NCI-H2171 (cell line): ENCODE measurements at places on chromosomes 16 and 17.

GRCh38 chr16:1072526-1073261 is at the start of gene SSTR5:
Gene SSTR5, plus strand, starts transcription at chr16:1072747. Its CDS starts 6,122 bp downstream, at chr16:1078869.
- DNase-seq, result no peak

GRCh38 chr16:28873543-28874201 is 4.6 kb upstream of the ATP2A1 start:
- no peak for DNase-seq

GRCh38 chr16:65176603-65177002 is 54.7 kb upstream of the CDH11 start:
- DNase-seq, result no peak

DNA sequence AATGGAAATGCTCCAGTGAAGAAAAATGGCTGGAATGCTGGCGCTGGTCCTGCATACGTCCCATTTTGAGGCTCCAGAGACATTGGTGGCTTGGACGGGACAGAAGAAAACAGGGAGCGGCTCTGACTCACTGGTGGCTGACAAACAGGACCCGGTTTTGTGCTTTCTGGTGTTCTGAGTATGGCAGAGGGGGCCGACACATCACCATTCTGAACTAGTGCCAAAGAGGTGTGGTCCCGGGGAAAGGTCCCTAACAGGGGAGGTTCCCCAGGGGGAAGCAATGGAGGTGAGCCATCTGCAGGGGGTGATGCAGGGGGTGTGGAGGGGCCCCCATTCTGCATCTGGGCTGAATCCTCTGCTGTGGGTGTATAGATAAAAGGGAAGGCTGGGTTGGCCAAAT is 8.3 kb downstream of the ANKRD40 start:
- no peak for DNase-seq

- DNase-seq, result no peak
These were observed 939 bp downstream of the CORO6 start for GRCh38 chr17:29621751-29622194.

GRCh38 chr16:89958068-89958467 is 9.5 kb downstream of the DEF8 start:
- DNase-seq, result no peak

DNA sequence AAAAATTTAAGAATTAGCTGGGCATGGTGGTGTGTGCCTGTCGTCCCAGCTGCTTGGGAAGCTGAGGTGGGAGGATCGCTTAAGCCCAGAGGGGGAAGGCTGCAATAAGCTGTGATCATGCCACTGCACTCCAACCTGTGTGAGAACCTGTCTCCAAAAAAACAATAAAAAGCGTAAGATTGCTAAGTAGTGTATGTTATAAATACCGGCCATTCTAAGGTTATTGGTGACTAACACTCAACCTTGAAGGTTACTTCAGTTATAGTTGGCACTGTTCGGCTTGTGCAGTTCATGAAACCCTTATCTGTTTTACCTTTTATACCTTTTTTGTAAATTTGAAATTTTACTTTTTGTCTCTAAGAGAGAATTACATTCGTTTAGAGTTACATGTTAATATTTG is 44.0 kb downstream of the PAFAH1B1 start:
- no peak for DNase-seq

- DNase-seq, result no peak
These were observed 90.7 kb downstream of the TIMM22 start for GRCh38 chr17:1087381-1088241.

GRCh38 chr16:24523569-24523968 is 15.8 kb upstream of the RBBP6 start:
- no peak for DNase-seq

DNA sequence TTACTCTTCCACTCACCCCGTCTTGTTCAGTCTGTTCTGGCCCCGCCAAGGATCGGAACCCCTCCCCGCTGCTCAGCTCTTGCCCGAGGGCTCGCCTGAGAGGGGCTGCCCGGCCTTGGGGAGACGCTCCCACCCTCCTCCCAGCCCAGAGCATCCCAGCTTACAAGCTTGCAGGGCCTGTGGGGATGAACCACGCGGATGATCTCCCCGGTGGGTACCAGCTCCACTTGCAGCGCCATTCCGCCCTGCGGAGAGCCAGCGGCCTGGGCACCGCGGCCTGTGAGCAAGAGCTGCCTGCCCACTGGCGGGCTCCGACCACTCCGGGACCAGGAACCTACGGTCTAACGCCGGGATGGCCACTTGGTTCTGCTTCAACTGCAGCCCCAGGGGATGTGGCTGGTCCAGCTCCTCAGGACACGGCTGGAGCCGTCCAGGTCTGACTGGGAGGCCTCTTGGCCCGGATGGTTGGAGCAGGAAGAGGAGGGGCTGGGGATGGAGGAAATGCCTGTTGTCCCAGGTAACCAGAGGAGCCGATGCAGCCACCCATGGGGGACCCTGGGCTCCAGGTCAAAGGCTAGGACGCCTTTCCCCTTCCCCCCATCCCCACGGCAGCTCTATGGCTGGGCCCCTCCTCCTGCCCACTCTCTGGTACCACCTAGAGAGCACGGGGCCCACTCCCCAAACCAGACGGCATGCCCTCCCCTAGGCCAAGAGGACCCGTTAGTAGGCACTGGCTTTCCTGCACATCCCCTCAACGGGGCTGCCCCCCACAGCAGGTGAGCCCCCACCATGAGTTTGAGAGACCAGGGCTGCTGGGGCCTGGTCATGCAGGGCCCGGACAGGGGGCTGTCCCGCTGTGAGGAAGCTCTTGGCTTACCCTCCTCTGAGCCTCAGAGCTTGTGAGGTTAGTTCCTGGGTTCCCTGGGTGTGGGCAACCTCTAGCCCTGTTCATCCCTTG is at the start of gene MYO1C:
TSS of gene MYO1C (minus strand) at position 438 of the 958 bp plus-strand sequence. CDS start at position 239, 199 bp downstream.
- no peak for DNase-seq

DNA sequence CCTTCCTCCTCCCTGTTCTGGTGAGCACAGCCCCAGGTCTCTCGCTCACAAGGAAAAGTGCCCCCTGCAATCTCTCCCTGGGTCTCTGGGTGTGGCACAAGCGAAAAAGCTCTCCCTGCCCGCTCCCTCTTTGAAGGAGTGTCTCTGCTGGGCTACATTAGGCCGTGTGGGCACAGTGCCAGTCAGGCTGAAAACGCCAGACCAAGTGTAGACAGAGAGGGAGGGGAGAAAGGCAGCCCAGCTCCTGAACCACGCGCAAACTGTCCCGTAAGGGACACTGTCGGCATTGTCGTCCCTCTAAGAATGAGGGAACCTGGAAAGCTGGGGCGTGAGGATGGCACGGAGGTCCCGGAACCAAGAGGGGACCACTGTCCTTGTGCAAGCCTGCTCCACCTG is 3.9 kb downstream of the SMIM5 start:
- DNase-seq, result no peak

GRCh38 chr16:53061701-53062159 is 6.9 kb downstream of the CHD9 start:
- DNase-seq, result no peak

- DNase-seq, result no peak
These were observed 106.1 kb downstream of the ADAMTS18 start for GRCh38 chr16:77328768-77329167.

DNA sequence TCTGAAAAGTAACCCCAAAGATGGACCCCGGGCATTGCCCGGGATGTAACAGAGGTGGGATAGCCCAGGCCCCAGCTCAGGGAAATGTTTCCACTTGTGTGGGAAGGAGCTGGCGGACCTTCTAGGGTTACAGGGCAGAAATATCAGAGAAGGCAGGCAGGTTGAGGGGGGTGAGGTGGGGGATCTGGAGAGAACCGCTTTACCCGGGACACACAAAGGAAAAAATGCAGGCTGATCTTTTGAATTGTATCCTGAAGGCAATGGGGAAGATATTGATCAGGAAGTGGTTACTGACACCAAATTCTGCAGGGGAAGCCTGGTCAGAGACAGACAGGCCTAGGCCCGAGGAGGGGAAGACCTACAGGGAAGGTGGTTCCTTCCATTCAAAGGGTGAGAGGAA is 3.5 kb downstream of the SLC47A1 start:
- peak; percentile 52 for DNase-seq

DNA sequence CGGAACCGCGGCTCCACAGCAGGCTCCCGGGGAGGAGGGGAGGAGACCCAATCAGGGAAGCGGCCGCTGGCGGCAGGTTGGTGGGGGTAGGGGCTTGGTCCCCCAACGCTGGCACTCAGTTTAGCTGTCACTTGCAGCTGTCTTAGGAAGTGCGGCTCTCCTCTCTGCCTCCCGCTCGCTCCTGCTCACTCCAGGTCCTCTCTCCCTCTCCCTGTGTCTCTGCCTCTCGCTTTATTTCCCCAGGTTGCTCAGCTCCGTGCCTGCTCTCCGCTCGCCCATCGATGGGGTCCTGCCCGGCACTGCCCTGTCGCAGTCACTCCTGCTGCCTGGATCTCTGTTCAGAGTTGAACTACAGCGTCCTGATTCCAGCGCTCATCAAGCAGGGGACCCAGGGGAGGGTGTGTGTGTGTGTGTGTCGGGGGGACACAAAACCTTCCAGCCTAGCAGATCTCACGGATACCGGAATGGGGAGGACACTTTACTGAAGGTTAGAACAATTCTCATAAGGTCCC is 145.6 kb downstream of the ENGASE start:
- no peak for DNase-seq

GRCh38 chr16:85401370-85401916 is 211.7 kb upstream of the GSE1 start:
- no peak for DNase-seq

DNA sequence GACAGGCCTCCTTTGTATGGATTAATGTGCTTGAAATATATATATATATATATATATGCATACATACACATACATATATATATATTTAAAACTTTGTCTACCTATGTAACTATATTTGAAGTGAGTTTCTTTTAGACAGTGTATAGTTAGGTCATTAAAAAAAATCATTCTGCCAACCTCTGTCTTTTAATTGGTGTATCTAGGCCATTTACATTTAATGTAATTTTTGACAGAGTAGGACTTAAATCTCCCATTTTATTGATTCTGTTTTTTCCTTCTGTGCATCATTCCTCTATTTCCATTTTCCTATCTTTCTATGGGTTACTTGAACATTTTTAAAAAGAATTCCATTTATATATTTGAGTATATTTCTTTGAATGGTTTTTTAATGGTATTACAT is 125.2 kb downstream of the IRF8 start:
- DNase-seq, result no peak

DNA sequence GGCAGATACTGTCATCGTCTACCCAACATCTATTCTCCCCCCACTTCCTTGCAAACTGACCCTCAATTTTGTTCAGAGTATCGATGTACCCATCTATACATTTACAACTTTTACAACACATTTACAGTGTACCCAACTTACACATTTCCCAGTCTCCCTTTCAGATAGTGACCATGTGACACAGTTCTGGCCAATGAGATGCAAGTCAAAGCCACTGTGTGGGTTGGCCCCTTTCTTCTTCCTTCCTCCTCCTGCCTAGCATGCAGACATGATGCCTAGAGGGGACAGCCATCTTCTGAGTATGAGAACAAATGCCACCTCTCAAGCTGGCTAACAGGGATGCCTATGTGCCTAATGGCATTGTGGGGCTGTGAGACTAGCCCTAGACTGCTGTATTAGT is 11.3 kb upstream of the NFAT5 start:
- DNase-seq, result no peak

DNA sequence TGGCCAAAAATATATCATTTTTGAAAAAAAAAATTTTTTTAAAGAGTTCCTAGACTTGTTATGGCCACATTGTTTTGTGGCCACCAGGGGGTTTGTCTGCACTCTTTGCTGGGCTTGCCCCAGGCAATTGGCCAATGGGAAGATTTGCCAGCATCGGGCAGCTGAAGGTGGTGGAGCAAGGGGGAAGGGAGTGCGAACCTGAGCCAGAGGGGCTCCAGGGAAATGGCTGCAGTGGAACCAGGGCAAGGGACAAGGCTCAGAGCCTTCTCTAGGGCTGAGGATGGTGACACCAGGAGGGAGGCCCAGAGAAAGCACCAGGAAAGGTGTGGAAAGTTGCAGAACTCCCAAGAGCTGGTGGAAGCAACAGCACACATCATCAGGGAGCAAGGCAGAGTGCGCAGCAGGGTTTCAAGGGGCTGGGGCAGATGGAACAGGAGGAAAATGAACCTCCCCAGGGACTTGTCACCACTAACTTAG is 15.5 kb upstream of the CMIP start:
- peak; percentile 96 for DNase-seq

DNA sequence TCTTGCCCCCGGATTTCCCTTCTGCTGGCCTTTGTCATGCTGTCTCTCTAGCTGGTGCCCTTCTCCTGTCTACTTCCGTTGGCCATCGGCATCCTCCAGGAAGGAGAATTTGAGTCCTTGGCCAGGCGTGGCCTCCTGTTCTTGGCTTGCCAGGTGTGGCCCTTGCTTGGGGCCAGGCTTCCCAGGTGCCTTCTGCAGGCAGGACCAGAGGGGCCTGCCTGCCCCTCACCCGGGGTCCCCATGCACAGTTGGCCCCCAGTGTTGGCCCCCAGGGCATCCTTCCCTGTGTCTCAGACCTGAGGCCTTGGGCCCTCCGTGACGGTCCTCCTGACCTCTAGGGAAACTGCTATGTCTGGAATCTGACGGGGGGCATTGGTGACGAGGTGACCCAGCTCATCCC is 2.6 kb downstream of the MLST8 start:
- DNase-seq, result no peak

DNA sequence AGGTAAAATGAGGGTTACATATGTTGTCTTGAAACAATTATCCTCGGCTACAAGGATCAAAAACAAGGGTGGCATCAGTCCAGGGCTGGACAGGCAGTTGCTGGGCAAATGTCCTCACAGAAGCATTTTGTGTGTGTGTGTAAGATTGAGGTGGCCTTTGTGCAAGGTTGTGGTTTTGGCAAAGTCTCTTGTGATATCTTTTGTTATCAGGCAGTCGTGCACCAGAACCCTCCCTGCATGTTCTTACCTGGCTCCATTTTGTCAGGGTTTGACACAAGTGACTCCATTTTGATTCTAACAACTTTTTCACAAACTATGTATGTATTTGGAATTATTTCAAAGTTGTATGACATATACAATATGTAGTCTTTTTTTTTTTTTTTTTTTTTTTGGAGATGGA is 20.0 kb downstream of the CHAD start:
- DNase-seq, result no peak

DNA sequence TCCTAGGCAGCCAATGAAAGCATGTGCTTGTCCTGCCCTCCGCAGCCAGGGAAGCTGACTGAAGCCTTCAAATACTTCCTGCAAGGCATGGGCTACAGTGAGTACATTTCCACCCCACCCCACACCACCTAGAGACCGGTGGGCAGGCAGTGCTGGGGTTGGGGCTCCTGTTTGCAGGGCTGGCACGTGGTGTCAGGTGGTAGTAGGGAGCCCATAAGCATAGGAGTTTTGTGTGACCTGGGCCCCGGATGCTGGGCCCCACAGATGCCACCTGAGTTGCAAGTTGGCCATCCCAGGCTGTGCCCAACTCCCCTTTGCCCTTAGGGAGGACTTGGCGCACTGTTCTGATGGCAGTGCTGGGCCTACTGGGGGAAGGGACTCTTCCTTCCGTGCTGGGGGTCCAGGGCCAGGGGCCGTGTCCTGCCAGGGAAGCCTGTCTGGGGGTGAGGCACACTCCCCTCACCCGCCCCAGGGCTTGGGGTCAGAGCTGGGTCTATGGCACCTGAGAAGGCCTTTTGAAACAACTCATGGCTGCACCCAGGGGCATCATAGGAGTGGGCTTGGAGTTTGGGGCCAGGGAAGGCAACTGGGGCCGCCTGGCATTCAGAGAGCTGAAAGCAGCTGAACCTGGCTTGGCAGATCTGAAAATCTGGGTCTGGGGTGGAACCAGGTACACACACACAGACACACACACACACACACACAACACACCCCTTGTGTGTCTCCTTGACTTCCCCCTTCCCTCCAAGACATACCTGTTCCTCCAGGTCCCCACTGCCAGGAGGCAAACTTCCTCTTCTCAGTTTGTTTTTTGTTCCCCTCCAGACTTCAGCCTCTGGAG is 5.8 kb upstream of the SETD6 start:
- DNase-seq, result no peak
